ENCODE measurements at places on chromosomes 2 and 18.

DNA sequence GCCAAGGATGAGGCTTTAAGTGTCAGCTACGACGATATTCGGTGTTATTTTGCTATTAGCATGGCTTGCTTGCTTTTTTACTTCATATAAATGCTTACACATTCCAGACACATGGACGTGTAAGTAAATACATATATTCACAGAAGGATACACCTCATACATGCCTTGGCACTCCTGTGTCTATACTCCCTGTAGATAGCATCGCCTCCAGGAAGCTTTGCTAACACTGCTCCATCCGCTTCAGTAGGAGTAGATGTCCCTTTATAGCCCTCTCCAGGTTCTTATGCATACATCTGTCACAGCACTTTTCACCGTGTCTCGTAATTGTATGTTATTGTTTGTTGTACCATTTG lies 27.5 kb upstream of the KCTD1 start:
- no peak for DNase-seq

GRCh38 chr2:13034861-13035260 lies 318.1 kb downstream of the TRIB2 start:
- DNase-seq: no peak

DNA sequence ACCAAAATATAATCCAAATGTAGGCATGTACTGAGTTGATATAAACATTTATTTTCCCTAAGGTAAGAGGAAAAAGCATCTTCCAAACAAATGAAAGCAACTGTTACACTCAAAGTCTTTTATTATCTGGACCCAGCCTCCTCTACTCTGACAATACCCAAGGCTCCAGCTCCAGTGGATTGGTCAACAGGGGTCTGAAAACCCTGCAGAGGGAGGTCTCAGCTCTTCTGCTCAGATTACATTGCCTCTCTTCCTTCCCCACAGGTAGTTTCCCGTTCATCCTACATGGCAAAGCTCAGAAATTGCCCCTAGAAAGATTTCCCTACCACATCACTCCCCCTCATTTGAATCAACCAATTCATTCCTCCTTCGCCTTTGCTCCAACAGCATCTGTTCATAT lies 457.0 kb downstream of the METTL4 start:
- DNase-seq: no peak

GRCh38 chr2:121564905-121565304 lies 34.2 kb downstream of the RNU4ATAC start:
- no peak for DNase-seq

- DNase-seq: no peak
Measured at GRCh38 chr18:77114415-77115191, 18.0 kb downstream of the MBP start.

DNA sequence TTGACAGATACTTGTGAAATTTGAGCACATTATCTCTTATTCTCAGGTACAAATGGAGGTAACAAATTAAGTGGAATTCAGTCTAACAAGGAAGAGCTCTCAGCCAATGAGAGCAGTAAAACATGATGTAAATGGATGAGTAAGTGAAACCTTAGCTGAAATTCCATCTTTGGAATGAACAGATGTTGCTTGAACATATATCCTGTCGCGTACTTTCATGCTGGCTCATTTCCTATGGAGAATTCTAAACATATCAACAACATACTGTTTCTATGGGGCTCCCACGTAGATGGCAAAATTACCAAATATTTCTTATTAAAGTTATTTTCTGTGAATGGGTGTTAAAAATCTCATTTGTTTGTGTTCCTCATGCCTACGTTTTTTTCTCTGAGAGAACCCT lies 256.3 kb upstream of the LINC00305 start:
- DNase-seq: no peak

DNA sequence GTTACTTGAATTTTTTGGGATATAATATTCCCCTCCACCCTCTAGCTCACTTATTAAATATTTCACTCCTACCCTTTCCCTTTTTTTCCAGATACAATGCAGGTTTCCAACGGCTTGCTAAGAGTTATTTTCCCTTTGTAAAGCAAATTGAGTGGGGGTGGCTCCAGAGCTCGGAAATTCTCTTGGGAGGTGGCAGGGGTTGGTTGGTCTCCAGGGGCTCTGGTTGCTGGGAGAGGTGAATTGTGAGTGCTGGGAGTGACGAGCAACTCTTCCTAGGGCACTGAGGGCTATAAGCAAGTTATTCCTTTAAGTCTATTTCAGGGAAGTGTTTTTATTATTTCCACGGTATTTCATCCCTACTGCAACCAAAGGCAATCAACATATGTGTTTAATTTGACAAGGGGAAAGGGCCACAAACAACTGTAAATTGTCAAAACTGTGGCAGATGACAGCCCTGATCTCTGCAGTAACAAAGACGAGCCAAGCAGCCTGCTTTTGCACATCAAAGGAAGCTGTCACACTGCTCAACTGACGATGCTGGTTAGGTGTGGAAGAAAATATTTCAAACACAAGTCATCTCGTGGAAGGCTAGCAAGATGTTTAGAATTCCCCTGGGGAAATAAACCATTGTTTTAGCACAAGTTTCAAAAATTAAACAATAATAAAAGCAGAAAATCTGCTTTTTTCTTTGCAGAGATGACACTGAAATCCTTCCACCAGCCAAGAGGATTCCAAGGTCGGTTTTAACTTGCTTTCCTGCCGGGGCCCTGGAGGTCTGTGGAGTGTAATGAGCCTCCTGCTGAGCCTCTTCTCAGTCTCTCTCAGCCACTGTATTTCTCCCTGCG lies 34.8 kb upstream of the ASXL2 start:
- no peak for DNase-seq

DNA sequence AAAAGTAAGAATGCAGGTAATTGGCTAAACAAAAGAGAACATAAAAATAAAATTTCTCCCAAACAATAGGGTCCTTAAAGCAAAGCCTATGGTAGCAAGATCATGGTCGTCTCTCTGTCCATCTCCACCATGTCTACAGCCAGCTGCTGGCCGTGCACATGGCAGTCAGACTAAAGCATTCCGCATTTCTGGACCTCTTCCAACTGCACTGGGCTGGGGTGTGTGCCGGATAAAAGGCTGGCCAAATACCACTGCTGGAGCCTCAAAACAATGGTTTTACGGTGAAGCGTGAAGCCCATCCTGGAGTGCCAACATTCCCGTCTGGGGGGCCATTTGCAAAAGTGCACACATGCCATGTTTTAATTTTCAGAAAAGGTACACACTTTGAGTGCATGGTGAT lies 74.8 kb upstream of the PIEZO2 start:
- DNase-seq: no peak

GRCh38 chr2:200259577-200259957 lies 46.9 kb upstream of the SPATS2L start:
- DNase-seq: no peak

DNA sequence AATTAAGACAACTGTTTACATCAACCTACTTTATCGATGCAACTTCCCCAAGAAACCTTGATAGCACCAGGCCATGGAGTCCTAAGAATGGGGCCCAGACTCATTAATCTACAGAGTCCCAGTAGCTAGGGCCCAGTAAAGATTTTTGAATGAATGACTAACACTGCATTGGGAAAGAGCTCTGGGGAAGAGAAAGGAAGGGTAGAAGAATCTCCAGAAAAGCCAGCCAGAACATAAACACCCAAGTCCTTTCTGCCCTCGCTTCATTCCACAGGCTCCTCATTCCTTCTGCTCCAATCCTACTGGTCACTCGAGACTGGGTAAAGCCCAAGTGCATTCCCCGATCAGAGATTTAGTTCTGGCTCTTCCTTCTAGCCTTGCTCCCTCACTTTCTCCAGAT lies 44.3 kb downstream of the CYRIA start:
- no peak for DNase-seq

DNA sequence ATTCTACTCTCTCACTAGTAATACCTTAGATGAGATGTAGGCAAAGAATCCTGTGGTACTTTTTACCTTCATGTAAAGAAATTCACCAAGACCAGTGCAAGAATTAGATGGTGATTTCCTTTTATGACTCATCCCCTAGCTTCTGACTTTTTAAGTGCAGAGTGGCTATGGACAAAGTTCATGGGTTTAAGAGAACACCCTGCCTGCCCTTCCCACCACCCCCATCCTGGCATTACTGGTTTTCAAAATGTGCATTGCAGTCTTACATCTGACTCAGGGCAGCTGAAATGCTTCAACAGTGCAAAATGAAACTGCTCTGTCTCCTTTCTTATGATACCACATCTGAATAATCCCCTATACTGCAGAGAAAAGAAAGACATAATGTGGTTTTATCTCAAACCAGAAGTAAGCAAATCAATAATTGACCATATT lies 22.6 kb downstream of the MAIP1 start:
- no peak for DNase-seq

GRCh38 chr2:99662761-99663341 lies 173.0 kb upstream of the REV1 start:
- DNase-seq: peak; percentile 89

GRCh38 chr18:71625556-71626090 lies 918.5 kb downstream of the CBLN2 start:
- no peak for DNase-seq

DNA sequence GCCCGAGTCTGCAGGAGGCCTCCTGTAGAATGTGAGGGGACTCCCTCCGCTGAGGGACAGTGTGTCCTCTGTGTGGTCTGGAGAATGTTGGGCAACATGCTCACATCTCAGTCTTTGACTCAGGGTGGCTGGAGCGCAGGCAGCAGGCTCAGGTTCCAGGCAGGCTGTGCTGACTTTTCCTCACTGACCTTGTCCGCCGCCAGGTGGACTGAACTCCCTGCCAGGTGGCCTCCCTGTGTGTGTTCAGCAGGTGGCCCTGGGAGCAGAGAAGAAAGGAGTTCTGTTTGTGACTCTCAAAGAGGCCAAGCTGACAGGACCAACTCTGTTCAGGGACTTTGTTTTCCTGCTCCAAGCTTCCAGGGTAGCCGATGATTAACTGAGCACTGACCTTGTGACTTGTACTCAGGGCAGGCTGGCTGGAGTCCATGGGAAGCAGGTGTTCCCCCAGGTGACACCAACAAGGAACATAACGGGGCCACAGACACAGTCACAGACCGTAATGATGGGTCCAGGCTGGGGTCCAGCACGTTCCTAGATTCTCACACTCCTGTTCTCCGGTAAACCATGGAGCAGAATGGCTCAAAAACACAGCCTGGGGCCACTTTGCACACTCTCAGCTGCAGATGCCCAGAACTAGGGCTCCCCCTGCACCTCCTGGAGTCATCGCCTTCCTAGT lies 439.8 kb downstream of the RNF144A start:
- no peak for DNase-seq

- no peak for DNase-seq
Measured at GRCh38 chr2:37742286-37742685, 70.8 kb upstream of the CDC42EP3 start.

DNA sequence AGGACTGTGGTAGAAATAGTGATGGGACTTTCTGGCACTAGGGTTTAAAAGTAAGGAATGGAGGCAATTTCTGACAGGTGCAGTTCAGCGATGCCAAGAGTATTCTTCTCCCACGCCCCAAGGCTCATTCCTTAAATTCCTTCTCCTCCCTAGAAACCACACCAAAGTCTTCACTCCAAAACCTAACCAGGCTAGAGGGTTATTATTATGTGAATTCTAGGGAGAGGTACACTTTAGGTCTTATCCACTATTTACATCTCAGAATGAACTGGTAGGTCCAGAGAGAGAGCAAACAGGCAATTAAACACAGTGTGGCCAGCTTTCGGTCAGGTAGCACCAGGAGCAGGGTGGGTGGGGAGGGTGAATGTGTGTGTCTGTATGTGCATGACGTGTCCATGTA lies 11.4 kb downstream of the IL1F10 start:
- DNase-seq: no peak

- peak; percentile 67 for DNase-seq
Measured at GRCh38 chr18:812376-813171, 532 bp upstream of the YES1 start.

DNA sequence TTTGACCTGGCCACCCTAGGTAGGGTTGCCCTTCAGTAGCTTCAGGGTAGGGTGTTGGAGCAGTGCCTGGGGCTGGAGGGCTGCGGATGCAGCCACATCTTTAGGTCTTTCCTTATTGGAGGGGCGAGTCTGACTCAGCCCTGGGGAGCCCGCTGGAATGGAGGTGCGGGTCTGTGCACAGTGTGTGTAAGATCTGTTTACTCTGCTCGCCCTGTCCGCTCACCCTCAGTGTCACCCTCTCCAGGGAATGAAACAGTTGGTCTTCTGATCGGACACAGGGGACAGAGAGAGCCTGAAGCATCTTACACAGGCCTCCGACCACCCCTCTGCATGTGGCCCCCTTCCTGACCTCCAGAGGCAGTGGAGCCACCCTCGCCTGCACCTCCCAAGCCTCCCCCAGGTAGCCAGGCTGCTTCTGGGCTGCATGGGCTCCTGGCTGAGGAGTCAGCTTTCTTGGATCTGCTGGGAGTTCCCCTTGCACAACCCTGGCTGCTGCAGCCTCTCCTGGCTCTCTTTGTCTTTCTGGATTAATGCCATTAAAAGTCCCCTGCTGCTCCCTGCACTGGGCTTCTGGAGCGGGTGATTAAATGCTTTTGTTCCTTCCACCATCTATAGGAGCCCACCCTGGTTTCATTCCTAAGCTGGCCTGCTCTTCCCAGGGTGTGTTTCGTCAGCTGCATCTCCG lies 82.6 kb downstream of the ASB1 start:
- DNase-seq: no peak

- no peak for DNase-seq
Measured at GRCh38 chr2:231197706-231198290, 633 bp upstream of the ARMC9 start.

- DNase-seq: no peak
Measured at GRCh38 chr2:14565666-14566065, 66.9 kb upstream of the LRATD1 start.

GRCh38 chr18:79681484-79682387 lies 2.1 kb downstream of the CTDP1 start:
- DNase-seq: no peak

- peak; percentile 88 for DNase-seq
Measured at GRCh38 chr18:12946549-12947284, 1.1 kb upstream of the SEH1L start.

- DNase-seq: no peak
Measured at GRCh38 chr2:241820625-241821384, 11.8 kb downstream of the NEU4 start.

DNA sequence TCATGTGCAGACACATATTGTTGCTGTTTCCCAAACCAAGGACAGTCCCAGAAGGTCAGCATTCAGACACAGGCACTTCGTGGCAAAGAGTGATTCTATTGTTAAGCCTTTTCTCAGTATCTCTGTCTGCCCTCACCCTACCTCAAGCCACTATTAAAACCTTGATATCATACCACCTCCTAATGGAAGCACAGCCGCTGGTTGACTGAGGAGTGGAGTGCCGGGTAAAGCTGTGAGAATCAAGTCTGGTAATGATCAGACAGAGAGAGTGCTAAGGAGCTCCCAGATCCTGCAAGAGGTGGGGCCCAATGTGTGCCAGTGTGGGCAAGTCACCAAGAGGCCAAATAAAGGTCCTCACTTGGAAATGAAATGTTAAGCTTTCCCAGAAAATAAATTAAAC lies 819.5 kb downstream of the BCL11A start:
- no peak for DNase-seq

DNA sequence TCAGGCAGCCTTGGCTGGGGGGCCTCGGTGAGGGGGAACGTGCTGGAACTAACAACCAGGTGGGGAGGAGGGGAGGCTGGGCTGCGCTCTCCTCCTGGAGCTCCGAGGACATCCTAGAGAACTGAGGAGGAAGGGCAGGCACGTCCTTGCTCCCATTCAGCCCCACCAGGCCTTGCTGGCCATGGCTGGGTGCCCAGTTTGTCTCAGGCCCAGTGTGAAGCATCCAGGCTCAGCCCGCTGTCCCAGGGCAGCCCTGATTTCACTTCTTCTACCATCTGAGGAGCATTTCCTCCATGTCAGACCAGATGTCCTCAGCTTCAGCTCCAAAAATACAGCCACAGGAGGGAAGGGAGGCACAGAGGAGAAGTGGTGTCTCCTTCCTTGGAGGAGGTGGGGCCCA lies 125.4 kb downstream of the CELF4 start:
- DNase-seq: no peak

All from HFF-Myc (cell line).